G401 (cell line): ENCODE measurements at places on chromosomes 11 and 22. TPM values are rescaled to one million over a fixed set of nuclear protein-coding genes. Genes with fewer than 3 reads are reported as not detected.

KCTD14 gene
- total RNA-seq, result 9.6 and 16.9 TPM in 2 replicates

IFTAP gene
- total RNA-seq, result 47.4 and 58.5 TPM in 2 replicates

BLID gene
- total RNA-seq, result not detected in 2 replicates

IL10RA gene
- total RNA-seq, result not detected in 2 replicates

- no peak for DNase-seq
Observed at GRCh38 chr22:28171115-28171514, 252.1 kb upstream of the PITPNB start.

DNA sequence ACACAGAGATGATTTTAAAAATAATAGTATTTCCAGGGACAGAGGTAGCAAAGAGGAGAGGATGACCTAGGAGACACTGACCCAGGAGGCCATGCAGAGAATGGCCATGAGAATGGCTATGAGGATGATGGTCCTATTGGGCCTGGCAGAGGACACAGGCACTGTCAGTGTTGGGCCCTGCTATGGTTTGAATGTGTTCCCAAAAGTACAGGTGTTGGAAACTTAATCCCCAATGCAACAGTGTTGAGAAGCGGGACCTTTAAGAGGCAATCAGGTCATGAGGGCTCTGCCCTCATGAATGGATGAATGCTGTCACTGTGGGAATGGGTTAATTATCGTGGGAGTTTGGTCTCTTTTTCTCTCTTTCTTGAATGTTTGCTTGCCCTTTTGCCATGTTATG is 61.6 kb downstream of the KCNC1 start:
- DNase-seq, result no peak

DNA sequence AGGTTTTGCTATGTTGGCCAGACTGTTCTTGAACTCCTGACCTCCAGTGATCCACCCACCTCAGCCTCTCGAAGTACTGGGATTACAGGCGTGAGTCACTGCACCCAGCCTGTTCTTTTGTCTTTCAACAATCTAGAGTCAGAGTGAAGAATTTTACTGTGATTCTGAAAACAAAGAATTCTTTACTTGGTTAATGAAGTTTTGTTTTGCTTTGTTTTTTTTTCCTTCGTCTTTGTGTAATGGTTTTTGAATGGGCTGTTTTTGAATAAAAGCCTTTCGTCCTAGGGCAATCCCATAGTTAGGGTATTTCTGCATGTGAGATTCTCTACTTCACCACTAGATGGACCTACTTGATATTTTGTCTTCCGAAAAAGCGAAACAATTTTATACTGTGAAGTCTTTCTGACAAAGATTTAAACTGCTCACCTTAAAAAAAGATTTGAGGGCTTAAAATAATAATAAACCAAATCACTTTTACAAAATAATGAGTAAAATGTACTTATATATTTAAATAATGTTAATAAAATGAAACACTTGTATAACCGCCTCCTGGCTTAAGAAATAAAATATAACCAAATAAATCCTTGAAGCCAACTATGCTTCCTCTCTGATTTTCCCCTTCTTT is 43.4 kb upstream of the SC5D start:
- DNase-seq, result peak; percentile 40

DNA sequence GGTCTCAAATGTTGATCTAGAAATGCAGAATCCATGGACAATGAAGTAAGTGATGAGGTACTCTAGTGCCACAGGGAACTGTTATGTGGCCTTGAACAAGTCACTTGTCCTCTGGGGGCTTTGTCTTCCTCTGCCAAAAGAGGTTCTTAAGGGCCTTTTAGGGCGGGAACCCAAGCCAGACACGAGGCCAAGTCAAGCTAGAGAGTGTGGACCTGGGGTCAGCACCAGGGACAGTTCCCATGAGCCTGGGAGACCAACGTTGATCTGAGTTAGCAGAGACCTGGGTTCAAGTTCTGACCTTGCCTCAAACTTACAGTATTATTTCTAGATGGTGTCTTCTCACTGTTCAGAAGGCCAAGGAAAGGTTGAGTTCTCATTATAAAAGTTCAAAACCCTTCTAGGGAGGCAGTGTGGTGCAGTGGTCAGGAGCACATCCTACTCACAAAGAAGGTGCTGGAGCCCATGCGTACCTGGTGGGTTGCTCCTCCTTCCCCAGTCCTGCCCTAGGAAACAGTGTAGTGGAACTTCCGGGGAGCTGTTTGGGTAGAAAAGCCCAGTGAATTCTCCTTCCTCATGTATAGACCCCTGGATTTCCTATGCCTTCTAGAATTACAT is 121.5 kb downstream of the CHST1 start:
- DNase-seq, result no peak

DNA sequence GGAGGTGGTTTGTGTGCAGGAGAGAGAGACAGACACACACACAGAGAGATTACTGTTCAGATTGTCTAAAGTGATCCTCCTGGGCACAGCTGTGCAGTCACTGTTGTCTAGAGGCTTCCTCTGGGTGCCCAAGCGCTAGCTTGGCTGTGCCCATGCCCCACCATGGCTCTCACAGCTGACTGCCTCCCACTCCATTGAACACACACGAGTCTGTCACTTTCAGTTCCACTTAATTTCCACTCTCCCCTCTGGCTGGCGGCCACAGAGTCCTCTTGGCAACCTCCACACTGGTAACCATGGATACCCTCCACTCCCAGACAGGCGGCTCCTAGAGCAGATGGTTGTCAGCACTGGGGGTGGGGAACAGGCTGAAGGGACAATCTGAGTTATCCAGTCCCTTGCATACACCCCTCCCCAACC is 29.1 kb downstream of the MAP6 start:
- peak; percentile 97 for DNase-seq

DNA sequence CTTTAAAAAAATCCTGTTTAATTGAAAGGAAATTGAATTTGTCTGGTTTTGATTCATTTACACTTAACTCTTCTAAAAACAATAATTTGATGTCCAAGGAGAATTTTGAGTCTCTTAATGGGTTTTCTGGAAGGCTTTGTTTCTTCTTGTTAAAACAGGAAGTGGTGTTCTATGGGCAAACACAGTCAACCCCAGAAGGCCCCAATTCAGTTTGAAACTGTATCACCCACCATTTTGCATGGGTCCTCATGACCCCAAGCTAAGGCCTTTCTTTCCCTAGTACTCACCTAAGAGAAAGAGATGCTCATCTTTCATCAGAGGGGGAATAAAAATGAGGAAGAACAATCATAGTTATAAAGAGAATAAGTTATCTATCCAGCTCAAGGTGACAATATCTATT is 10.6 kb downstream of the FLI1 start:
- no peak for DNase-seq

- DNase-seq, result no peak
Observed at GRCh38 chr11:60948250-60948649, 3.7 kb downstream of the SLC15A3 start.
